Peyer's patch (tissue), 4 donors: ENCODE measurements at places on chromosomes 6 and 20. TPM values are rescaled to one million over a fixed set of nuclear protein-coding genes. Genes with fewer than 3 reads are reported as not detected.

GRCh38 chr6:137264311-137265075 is 45.3 kb upstream of the IFNGR1 start:
- no peak for DNase-seq

GRCh38 chr6:157825243-157825904 is 2.3 kb downstream of the SNX9 start:
- DNase-seq = no peak

GRCh38 chr6:21157186-21157929 is 436.2 kb upstream of the SOX4 start:
- DNase-seq = no peak

- no peak for DNase-seq
Measured at GRCh38 chr6:162177746-162178145, 549.8 kb downstream of the PRKN start.

- no peak for DNase-seq
Measured at GRCh38 chr6:93376026-93376540, 43.3 kb downstream of the EPHA7 start.

- no peak for DNase-seq
Measured at GRCh38 chr6:158290659-158291058, 21.6 kb upstream of the TULP4 start.

The SLC17A3 gene
- not detected for total RNA-seq

The COL9A3 gene
- 3.3 TPM for total RNA-seq

The PSMG4 gene
- total RNA-seq = 16.6 TPM

The LY86 gene
- total RNA-seq = not detected
